ENCODE measurements at places on chromosomes 4 and X.

GRCh38 chrX:71282514-71283402 is 677 bp upstream of the NONO start:
- no peak for DNase-seq

DNA sequence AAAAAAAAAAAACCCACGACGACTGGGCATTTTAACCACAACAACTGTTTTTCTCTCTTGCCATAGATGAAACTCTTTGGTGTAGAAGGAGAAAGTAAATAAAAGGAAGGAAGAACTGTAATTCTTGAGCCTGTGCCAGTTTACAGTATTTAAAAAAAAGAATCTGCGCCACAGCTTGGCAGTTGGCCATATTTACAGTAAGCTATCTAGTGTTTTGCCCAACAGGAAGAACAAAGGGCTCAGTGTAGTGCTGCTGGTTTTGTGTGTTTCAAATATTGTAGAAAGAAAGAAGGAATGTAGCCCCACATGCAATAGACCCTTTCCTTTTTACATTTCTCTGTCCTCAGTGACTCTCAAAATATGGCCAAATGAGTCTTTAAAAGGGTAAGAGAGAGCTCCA is 66.1 kb downstream of the NR3C2 start:
- DNase-seq: no peak

DNA sequence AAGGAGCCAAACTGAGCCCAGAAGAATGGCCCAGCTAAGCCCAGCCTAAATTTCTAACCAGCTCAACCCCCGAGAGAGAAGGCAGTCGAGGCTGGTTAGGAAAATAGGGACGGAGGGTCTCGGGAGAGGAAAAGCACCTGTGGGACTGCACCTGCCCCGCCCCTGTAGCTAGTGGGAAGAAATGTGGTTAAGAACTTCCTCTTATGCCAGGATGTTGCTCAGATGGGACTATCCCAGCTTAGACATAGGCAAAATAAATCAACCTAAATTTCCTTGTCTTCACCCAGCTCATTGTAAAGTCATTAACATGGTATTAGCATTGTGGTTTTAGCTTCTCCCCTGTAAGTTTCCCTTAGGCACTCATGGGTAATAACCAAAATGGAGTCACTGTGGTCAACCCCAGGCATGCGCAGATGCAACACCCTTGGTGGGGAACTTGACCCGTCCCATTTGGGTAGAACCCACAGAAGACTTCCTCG is 86.8 kb downstream of the ZNF718 start:
- no peak for DNase-seq

GRCh38 chr4:130712038-130712437 is 1616.1 kb downstream of the C4orf33 start:
- no peak for DNase-seq

DNA sequence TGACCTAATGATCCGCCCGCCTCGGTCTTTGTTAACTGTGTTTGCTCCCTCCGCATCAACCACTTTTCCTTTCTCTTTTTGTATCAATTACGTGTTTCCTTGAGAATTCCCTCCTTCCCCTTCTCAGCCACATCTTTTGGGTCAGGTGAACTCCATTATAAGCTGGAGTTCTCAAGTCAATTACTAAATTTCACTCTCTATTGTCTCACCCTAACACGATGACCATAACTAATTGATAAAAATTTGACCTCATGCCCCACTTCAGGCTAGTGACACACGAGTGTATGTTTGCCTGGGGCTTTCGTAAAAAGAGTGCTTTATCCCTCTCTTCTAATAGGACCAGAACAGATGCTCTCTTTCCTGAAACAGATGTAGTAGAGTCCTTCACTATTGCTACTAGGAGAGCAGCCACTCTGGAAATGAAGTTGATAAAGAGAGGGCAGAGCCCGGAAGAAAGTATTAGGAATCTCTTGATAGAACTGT is 403.6 kb upstream of the ANXA10 start:
- DNase-seq: no peak

DNA sequence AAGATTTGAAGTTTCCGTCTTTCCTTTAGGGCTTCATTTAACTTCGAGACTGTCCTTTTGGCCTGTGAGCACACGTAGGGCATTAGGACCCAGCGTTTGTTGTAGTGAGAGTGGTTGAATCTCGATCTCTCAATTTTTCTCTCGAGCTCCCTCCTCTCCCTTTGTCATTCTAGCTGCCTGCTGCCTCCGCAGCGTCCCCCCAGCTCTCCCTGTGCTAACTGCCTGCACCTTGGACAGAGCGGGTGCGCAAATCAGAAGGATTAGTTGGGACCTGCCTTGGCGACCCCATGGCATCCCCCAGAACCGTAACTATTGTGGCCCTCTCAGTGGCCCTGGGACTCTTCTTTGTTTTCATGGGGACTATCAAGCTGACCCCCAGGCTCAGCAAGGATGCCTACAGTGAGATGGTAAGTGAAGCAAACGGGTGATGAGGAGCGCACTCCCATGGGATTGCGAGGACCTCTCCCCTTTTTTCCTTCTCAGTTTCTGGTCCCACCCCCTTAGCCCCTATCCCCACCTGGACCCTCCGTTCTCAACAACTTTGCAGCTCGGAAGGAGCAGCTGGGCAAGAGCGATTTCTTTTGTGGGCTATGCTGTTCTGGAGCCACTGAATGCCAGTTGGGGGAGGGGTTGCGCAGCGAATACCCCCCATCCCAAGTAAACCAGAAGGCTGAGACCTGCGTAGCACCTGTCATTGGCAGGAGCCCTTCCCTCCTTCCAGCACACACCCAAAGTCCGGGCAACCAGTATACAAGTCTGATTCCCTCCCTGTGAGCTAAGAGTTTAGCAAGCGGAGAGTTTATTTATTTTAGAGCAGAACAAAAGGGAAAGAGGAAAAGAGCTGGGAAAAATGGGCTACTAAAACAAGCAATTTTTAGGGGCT is at the start of gene TMEM35A:
Gene TMEM35A (plus strand): TSS at position 164 of the 883 bp plus-strand sequence. CDS start 124 bp downstream, at position 288.
- DNase-seq: no peak

GRCh38 chr4:137961051-137961438 is 281.1 kb downstream of the SLC7A11 start:
- DNase-seq: no peak

DNA sequence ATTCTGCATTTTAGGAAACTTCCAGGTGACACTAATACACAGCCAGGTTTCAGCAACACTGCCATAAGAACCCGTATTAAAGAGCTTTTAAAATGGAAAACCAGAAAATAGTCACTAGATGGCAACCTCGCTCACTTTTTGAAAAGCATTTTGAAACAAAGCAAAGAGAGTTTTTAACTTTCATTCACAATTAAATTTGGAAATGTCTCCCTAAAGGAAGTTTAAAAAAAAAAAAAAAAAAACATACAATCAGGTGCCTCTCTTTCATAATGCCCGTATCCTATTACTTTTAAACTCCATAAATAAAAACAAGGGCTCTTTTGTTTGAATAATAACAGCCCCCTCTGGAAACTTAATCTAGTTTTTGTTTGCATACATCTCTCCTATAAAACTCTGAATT is 20.3 kb downstream of the MEPE start:
- no peak for DNase-seq

GRCh38 chrX:150363561-150364346 is 637 bp downstream of the MAMLD1 start:
- no peak for DNase-seq

- no peak for DNase-seq
These were observed 102.7 kb upstream of the DHX15 start for GRCh38 chr4:24686866-24687692.

Data from 8988T (cell line).